Dermis microvascular lymphatic vessel endothelial cell (primary cell): ENCODE measurements at places on chromosomes 5 and 9. TPM values are rescaled to one million over a fixed set of nuclear protein-coding genes. Genes with fewer than 3 reads are reported as not detected.
A peak's percentile ranks its signal among the peaks of the same experiment; 100 is the strongest.

Gene FCN2
- total RNA-seq, result not detected in 2 replicates

Gene NXNL2
- total RNA-seq, result 0.13 TPM in 2 replicates

Gene FSD1L
- total RNA-seq, result 1.7 and 2.0 TPM in 2 replicates

Gene ANKDD1B
- 0.38 and 0.51 TPM in 2 replicates for total RNA-seq

Gene SOWAHA
- total RNA-seq, result not detected in 2 replicates

- DNase-seq, result no peak
These were observed 24.5 kb upstream of the FCN1 start for GRCh38 chr9:134942011-134942787.

DNA sequence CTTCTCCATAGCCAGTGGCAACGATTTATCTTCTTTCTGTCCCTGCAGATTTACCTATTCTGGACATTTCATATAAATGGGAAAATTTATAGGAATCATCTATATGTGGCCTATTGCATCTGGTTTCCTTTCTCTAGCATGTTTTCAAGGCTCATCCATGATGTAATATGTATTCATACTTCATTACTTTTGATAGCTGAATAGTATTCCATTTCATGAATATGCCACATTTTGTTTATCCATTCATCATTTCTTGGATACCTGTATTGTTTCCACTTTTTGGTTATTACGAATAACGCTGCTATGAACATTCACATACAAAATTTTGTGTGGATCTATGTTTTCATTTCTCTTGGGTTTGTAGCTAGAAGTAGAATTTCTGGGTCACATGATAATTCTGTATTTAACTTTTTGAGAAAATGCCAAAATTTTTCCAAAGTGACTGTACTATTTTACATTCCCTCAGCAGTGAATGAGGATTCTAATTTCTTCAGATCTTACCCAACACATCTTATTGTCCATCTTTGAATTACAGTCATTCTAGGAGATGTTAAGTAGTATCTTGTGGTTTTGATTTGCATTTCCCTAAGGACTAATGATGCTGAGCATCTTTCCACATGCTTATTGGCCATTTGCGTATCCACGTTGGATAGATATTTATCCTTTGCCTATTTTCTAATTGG is 3.6 kb downstream of the IARS1 start:
- DNase-seq, result no peak

GRCh38 chr5:168118042-168118668 is 173.3 kb upstream of the WWC1 start:
- DNase-seq, result no peak

DNA sequence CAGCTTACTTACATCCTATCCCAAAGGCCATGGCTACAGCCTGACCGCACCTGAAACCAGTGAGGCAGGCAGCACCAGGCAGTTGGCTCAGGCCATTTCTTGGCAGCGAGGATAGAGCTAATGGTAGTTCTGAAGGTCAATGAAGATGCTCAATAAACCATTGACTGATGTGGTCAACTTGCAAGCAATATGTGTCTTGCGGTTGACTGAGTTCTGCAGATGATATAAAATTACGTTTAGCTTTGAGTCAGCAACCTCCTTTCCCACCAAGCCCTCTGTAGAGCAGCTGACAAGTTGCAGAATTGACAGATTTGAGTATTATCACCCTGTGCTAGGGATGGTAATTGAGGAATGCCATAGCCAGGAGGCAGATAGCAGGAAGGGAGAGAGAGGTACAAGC is 189.0 kb upstream of the PUM3 start:
- no peak for DNase-seq

DNA sequence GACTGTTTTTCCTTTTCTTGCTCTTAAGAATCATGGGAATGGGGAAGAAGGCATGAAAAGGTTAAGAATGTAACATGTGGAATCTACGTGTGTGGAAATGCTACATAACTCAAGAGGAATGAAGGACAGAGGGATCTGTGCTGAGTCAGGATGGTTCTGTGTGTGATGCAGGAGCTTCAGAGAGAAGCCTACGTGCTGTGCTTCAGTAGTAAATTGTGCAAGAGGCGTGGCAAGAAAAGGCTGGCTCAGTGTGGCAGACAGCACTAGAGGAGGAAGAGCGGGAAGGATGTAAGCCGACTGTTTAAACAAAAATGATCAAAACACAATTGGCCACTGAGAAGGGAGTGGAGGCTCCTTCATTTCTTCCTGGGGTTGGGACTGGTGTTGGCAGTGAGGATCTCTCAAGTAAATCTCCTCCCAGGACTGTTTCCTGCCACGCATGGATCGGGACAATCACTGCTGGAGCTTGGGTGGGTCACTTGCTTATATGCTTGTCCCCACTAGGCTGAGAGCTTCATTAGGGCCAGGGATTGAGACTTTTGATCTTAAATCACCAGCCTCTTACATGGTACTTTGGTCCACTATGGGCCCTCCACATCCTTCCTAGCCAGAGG is 59.4 kb upstream of the BASP1 start:
- peak; percentile 62 for DNase-seq

GRCh38 chr5:146410272-146410671 is 36.9 kb upstream of the TCERG1 start:
- DNase-seq, result no peak

DNA sequence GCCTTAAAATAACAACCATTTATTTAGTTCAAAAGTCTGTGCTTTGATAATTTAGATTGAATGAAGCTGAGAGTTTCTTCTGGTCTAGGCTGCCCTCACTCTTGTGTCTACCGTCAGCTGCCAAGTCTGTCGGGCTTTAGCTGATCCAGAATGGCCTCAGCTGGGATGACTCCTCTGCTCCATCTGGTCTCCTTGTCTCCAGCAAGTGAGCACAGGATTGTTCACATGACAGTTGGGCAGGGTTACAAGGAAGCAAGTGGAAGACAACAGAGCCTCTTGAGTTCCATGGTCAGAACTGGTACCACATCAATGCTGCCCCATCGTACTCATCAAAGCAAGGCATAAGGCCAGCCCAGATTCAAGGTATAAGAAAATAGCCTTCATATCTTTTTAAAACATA is 9.0 kb downstream of the HTR1A start:
- no peak for DNase-seq

GRCh38 chr5:15254607-15255006 is 245.4 kb upstream of the FBXL7 start:
- DNase-seq, result no peak

- DNase-seq, result no peak
These were observed 3.5 kb upstream of the HRH2 start for GRCh38 chr5:175654339-175654738.

DNA sequence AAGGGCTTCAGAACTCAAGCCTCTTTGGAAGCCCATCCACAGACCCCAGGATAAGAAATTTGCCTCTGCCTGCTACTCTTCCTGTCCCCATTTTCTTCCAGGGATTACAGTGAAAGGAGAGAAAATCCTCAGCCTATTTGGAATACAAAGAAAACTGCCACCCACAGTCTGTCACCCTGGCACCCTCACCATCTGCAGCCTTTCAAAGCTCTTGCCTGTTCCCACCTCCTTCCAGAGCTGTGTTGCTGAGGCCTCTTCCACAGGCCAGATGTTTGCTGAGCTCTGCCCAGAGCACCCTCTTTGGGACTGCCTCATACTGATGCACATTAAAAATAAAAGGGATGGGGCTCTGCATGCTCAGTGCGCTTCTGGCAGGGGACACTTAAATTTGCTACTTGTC is 35.9 kb upstream of the TAF1L start:
- DNase-seq, result no peak

DNA sequence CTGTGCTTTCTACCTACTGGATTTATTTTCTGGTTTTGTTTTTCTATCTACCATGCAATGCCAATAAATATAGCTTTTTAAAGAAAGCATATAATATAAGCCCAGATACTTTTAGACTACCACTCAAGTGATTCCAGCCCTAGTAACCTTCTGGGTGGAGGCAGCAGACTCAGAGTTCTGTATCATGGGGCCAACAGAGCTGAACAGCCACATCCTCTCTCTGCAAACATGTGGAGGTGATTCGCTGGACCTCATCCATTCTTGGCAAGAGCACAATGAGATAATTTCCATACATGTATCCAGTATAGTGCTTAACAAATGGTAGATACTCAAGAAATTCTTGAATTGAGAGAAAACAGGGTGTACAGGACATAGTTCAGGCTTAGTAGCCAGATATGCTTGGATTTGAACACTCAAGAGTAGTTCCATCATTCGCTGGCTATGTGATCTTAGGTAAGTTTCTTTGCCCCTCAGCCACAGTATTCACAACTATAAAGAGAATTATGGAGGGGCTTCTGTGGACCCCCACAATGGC is 124.5 kb downstream of the ASTN2 start:
- no peak for DNase-seq

DNA sequence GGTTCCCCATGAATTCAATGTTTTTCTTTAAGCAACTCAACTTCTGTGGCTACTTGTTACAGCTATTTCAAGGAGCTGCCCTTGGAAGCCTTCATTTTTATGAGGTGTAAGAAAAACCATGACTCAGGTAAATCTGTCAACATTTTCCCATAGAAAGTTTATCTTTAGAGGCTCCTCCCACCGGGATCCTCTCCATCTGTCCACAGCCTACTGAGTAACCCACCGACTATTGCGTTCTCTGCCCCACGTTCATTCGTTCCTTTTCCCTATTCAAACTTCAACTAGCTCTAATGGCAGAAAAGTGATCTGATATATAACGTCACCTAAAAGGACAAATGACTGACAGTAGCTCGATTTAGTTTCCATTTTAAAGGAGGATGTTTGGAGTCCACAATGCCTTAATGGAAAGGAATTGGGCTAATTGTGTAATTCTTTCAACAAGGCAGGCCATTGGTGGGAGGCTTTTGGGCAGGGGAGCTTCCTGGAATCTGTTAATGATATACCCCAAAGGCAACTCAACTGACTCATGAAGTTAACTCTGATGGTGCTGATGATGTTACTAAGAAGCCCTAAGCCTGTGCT is 29.3 kb upstream of the NR3C1 start:
- DNase-seq, result no peak

DNA sequence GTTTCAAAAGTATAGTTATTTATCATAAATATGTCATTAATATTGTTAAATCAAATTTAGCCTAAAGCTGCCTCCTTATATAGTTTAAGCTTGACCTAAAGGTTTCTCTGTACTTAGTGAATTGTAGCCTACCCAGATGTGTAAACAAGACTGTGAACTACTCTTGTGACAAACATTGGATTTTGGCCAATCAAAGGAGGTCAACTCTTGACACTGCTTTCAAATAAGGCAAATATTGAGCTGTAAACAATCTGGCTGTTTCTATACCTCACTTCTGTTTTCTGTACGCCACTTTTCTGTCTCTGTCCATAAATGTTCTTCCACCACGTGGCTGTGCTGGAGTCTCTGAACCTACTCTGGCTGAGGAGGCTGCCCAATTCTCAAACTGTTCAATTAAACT is 51.2 kb downstream of the FXN start:
- peak; percentile 45 for DNase-seq
